Activated T-cell treated with anti-CD3 and anti-CD28 coated beads for 4 hours (primary cell): ENCODE measurements at places on chromosomes 3 and 15.

DNA sequence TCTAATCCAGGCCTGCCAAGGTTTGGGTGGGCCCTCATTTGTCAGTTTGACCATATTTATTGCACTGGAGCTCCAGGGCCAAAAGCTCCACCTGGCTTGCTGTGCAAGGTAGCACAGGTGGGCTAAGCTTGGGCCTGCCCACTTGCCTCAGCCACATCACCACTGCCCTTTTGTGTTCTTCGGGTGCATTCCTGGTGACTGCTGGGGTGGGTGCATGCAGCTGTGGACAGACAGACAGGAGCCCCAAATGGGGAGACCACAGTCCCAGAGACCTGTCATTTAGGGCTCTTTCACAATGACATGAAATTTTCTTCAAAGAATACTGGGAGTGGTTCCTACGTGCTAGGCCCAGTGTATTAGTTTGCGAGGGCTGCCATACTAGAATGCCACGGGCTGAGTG, 2.7 kb downstream of the MESP2 start:
- no peak for DNase-seq

DNA sequence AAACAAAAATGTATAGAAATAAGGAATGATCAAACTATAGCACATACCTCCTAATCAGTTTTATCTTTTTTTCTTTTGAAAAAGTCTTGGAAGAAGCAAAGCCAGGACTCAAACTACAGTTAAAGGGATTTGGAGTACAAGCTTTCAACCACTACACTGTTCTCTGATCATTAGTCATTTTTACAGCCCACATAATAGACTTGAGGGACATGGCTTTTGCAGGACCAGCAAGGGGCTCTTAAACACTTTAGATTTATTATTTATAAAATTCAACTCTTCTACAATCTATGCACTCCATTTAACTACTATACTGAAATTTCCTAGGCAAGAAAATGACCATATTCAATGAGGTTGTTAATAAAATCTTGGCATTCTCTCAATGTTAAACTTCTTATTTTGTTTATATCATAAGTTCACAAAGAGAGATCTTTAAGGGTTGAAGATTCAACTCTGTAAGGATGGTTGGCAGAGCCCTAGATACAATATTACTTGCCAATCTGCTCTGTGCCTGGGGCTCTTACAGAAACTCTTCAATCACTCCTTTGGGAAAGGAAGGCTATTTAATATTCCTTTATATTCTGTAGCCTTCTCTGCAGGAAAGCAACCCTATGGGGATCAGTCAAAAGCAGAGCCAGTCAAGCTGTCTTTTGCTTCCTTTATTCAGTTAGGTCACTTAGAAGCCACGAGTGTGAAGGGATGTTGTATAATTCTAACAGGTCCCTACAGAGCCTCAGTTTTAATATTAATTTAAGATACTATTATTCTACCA, 557.7 kb upstream of the SGO1 start:
- DNase-seq = no peak

DNA sequence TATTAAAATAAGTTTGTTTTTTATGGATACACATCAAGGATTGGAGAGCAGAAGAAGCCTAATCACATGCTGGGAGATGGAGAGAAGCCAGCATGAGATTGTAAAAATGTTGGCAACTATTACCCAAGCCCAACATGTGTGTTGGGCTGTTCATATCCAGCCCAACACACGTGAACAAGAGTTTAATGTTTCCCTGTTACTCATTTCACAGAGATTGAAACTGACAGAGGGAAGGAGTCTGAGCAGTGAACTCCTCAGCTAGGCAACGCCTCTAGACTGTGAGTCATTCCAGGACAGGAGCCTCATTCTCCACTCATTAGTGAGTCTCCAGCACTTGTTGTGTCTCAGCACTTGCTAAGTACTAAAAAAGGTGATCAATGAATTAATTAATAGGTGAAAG, 43.2 kb upstream of the CMSS1 start:
- DNase-seq = no peak

DNA sequence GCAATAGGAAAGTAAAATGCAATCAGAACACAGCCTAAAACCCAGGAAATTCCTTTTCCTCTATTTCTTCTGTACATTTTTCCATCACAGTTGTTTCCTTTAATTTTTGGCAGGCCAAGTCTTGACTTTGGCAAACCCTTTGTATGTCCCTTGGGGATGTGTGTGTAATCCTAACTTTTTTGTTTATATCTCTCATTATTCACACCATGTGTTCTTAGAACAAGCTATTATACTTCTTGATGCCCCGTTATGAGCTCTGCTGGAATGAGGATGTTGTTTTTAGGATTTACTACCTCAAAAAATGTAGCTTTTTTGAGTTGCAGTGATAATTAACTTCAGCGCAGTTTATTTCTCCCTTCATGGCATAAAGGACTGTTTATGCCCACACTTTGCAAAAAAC, 123.4 kb downstream of the ABI3BP start:
- no peak for DNase-seq

DNA sequence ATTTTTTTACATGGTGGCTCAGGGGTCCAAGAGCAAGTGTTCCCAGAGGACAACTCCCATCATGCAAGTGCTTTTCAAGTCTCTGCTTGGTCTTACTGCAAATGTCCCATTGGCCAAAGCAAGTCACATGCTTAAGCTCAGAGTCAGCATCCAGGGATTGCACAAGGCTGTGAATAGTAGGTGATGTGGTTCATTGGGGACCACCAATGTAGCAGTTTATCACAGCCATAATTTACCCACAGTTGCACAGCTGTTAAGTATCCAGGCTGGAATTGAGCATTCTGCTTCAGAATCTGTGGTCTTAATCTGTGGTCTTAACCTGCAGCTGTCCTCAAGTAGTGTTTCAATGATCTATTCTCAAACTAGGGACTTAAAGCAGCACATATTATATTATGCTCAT, 71.4 kb upstream of the PLCL2 start:
- no peak for DNase-seq

GRCh38 chr3:9405756-9406155, 8.3 kb downstream of the SETD5 start:
- no peak for DNase-seq

DNA sequence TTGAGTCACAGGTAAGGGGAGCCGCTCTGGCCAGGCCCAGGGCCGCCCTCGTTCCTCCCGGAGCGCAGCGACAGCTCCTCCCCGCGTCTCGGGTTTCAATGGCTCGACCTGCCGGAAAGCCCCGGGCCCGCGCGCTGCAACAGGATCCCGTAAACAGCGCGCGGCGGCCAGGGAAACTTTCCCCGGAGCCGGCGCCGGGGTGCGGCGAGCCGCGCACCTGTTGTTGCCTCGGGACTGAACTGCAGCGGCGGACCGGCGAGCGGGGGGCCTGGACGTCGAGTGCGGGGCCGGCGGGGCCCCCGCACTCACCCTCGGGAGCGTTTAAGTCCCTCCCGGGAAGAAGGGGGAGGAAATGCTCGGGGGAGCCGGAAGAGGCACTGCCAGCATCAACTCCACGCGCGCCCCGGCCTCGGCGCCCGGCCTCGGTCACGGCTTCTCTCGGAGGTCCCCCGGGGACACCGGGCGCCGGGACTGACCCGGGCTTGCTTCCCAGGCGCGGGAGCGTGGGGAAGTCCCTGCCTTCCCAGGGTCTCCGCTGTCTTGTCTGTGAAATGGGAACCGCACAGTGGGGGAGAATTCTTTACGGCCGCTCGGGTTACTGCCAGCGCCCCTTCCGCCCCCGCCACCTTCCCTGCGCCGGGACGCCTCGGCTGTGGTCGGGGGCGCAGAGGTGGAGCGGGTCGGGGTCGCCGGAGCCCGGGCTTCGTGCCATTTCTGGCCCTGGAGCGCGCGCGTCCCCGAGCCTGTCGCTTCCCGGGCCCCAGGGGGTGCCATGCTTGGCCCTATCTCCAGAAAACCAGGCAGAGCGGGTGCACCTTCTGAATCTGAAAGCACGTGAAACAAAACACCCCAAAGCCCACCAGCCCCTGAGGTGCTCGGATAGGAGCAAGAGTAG, 7.5 kb upstream of the PGPEP1L start:
- no peak for DNase-seq

DNA sequence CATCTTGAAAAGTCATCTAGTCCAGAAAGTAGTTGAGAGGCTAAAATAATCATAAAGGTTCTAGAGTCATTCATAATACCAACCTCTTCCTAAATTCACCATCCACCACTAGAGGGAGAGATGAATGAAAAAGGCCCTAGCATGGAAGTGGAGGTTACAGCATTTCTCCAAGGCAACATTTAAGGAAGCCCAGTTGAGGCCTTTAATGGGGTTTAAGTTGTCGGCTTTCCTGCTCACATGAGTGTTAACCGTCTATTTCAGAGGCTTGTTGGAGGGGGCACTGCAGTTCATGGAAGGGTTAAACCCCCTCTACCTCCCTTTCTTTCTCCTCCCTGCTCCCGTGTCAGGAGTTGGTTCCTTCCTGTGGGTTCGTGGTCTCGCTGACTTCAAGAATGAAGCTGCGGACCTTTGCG, 3.8 kb upstream of the SLCO3A1 start:
- DNase-seq = no peak

GRCh38 chr15:37940876-37941275, 6.4 kb downstream of the TMCO5A start:
- no peak for DNase-seq

- no peak for DNase-seq
These were observed 692.9 kb downstream of the ZPLD1 start for GRCh38 chr3:103127737-103128136.

- DNase-seq = no peak
These were observed 26.7 kb downstream of the NRROS start for GRCh38 chr3:196666001-196666867.

GRCh38 chr3:63202529-63202928, 75.6 kb upstream of the SYNPR start:
- no peak for DNase-seq

- no peak for DNase-seq
These were observed 61.3 kb upstream of the MME start for GRCh38 chr3:155018621-155019330.

DNA sequence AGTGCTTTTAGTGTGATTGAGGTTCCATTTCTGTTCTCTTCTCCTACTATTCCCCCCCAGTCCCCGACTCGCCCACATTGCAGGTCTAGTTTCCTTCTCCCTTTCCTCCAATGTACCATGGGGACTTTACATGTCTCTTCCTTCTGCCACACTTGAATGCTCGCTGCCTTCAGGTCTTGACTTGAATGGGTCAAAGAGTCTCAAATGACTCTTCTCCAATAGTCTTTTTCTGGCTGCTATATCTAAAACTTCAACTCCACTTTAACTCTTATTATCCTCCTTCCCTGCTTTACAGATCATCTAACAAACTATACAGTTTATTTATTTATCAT, 213.9 kb upstream of the SLC2A2 start:
- no peak for DNase-seq

DNA sequence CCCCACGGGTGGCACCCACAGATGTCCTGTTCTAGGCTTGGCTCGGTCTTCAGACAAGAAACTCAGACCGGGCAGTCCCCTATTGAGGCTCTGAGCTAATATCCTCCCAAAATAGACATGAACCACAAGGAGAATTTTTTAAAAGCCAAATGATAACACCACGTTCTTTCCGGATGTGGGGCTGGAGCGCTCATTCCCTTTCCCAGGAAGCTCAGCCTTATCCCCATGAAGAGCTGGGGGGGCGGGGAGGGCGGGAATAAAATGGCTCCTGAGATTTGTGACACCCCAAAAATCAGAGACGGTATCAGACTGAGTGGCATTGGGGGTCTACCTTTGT, 1.1 kb downstream of the SLC6A1 start:
- no peak for DNase-seq

- no peak for DNase-seq
These were observed 93.7 kb upstream of the BOC start for GRCh38 chr3:113117511-113118234.

- DNase-seq = no peak
These were observed 3.7 kb upstream of the SLC6A6 start for GRCh38 chr3:14398797-14399106.

DNA sequence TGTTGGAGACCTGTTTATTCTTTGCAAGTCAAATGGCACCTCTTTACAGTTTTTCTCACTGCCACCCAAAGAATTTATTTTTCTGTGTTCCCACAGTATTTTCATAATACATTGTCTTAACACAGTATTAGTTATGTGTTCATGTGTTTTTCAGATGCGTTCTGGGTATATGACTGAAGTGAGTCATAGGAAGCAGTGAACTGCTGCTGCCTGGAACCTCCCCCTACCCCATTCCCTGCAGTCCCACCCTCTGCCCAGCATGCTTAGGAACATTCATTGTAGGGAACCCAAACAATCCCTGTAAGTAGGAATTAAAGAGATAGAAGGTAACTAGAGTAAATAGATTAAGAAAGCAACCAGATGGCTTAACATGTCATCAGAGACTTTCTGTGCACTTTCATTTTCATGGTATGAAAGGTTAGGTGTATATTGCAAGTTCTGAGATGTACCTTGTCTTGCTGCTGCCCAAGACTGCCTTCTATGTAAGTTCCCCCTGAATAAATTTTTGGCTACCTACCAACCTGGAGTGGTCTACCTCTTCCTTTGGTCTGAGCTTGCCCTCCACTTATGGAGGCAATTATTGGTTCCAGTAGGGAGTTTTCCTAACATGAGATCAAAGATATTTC, 21.9 kb upstream of the SQOR start:
- no peak for DNase-seq

GRCh38 chr3:14514323-14514720, 25.8 kb downstream of the GRIP2 start:
- DNase-seq = no peak

GRCh38 chr3:150077581-150078247, 107.0 kb upstream of the PFN2 start:
- no peak for DNase-seq

- DNase-seq = no peak
These were observed 385.3 kb downstream of the NTRK3 start for GRCh38 chr15:87871258-87871681.

DNA sequence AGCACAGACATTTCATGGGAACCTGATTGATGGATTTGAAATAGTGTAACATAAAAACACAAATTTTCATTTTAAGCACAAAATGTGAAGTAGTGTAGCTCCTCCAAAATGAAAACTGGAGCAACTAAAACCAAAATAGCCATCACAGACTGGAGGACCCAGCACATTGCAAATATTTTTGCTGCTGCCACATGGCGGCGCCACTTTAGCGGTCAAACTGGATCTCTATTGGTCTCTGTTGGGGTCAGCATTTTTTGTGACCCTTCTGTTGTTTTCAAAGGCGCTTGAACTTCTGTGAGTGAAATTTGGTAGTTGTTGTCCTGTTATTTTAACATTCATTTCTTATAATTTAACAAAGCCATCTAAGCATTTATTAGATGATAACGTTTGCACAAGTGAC, 259.9 kb downstream of the IL20RB start:
- no peak for DNase-seq

GRCh38 chr15:70602834-70603560, 160.4 kb downstream of the UACA start:
- no peak for DNase-seq

DNA sequence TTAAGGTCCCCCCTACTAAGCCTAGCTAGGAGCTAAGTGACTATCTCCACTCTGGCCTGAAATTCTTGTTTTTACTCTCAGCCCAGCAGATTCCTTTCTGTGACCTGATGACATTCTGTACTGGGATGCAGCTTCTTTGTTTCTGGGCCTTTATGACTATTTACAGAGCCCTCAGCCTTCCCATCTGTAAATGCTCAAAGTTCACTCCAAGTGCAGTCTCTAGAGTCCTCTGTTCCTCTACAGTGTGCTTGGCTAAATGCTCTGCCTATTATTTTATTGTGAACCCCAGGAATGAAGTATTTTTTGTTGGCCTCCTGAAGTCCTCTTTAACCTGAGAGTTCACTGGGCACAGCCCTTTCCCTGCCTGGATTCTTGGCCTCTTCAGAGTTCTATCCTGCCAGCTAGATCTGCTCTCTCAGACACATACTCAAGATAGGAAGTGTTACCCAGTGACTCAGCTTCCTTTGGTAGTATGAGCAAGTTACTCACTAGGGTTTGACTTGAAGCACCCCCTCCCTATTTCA, 278.1 kb upstream of the P2RY1 start:
- DNase-seq = no peak
